ENCODE measurements at places on chromosomes 2 and 18.

GRCh38 chr2:141323571-141323970, 807.2 kb downstream of the LRP1B start:
- no peak for DNase-seq

- no peak for DNase-seq
Measured at GRCh38 chr2:157334797-157335196, 9.2 kb upstream of the ERMN start.

DNA sequence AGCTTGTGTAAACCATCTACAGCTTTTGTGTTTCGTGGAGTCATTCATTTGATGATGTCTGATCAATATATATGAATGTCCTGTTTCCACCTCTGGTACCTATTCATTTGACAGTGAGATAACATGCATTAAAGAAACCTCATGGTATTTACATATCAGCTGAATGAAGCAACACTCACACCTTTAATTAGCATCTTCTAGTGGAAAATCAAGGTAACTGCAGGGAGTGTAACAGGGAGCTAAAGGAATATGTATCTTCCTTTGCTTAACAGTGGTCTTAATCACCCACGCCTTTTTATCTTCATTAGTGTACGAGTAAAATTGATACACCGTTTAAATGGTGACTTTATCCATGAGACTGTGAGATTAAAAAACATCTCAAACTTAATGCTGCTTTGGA, 15.6 kb downstream of the SLC39A10 start:
- DNase-seq = no peak

DNA sequence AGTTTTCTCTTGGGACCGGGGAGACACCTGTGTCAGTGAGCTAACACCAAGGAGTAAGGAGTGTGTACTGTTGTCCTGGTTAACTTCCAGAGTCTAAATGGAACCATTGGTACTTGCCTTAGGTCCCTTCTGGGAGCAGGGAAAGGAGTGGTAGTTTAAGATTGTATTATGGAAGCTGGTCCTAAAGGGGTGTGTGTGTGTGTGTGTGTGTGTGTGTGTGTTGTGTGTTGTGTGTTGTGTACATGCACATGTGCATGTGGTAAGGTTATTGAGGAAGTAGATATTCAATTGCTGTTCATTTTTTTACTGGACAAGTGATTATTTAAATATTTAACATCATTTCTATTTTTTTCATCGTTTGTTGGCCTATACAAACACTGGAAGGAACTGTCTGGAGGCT, 1.4 kb downstream of the APLF start:
- no peak for DNase-seq

- DNase-seq = no peak
Measured at GRCh38 chr2:158487419-158487818, 30.7 kb downstream of the PKP4 start.

DNA sequence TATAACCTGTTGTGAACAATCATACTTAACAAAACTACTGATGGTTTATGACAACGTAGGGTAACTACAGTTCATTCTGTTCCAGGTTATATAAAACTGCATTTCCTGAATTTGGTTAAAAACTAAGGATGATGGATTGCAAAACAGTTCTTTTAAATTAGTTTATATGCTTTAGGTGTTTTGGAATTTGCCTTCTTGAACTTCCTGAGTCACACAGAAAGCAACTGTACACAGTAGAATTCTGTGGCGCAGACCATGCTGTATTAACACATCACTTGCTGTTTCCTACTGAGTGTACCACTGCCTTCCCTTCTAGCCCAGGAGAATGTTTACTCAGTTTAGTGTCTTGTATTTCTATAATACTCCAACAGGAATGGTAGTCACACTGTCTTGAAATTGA, 19.4 kb downstream of the ITGB1BP1 start:
- no peak for DNase-seq

DNA sequence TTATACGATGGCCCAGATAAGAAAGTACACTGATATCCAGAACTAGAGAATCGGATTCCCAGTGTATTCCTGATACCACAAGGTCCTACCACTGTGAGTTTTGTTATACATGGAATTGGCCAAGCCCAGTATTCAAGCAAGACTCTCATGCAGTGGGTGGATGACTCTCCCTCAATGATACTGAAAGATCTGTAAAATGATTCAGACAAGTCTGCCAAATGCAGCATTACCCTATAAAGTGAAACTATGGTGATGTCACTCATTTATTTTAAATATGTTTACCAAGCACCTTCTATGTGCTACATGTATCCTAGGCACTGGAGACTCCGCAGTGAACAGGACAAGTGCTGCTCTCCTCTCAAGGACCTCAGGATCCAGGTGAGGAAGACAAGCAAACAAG, 22.6 kb downstream of the MYO5B start:
- no peak for DNase-seq

DNA sequence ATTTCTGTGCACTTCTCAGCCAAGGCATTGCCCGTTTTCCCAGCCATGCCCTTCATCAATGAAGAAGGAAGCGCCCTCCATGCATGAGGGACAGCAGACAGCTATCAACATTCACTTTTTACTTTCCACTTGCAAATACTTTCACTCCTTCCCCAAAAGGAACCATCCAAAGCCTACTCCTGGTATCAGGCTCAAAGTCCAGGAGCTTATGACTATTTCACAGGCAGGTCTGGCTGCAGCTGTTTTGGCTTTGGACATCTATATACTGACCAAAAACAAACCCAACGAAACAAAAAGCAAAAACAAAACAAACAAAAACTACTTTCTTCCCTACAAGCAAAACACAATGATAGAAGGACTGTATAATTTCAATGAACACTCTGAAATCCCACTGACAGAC, 825.1 kb downstream of the RNF144A start:
- DNase-seq = no peak

DNA sequence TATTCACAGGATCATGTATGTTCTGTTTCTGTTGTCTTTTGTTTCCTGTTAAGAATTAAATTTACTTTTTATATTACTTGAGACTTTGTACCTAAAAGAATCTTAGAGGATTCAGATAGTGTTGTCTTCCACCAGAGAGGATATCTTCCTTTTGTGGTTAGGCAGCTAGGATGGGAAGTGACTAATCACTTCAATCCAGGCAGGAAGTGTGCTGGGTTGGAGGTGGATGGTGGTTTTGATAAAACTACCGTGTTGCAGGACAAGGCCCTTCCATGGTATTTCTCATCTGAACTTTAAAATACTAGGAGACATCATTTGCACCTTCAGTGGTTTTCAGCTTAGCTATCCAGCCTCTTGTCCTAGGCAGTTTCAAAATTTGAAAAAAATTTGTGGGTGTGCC, 728.6 kb upstream of the CDH2 start:
- no peak for DNase-seq

DNA sequence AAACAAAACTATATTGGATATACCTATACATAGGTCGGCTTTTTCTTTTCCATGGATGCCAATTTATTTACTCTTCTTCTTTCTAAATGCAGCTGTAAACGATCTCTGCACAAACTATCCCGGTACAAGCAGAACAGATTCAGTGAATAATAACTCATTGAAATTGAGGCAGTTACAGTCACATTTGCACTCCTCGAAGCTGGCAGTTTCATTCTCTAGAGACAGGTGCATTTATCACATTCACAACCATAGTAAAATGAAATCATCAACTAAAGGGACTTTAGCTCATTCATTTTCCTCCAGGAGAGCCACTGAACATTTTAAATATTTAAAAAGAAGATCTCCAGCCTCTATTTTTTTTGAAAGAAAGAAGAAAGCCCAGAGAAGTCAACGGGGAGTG, 551.7 kb downstream of the LRP1B start:
- no peak for DNase-seq

DNA sequence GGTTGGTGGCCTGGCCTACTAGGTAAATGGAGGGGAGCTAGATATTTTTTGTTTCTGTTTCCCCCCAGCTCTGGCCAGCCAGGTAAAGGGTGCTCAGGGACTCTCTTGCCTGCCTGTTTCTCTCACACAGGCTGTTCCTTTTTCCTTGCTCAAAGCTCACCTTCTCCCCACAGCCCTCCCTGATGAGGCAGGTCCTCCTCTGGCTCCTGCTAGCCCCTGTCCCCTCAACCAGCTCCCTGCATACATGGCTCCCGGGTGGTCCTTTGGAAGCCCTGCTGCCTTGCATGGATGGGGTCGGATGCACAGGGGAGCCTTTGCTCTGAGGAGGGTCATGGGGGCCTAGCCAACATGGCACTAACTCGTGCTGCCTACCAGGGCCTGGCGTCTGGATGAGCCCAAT, 27.8 kb downstream of the DYSF start:
- no peak for DNase-seq

DNA sequence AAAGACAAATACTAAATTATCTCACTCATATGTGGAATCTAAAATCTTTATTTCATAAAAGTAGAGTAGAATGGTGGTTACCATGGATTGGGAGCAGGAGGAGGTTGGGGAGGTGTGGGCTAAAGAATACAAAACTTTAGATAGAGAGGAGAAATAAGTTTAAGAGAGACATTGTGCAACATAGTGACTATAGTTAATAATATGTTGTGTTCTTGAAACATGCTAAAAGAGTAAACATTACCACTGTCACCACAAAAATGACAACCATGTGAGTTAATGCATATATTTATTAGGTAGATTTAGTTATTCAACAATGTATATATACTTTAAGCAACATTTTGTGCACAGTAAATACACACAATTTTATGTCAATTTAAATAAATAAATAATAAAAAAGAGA, 128.5 kb upstream of the COL3A1 start:
- DNase-seq = no peak

Data from chondrocyte (in vitro differentiated cells).